ENCODE measurements at places on chromosomes 6 and 20.
A peak's percentile ranks its signal among the peaks of the same experiment; 100 is the strongest.

DNA sequence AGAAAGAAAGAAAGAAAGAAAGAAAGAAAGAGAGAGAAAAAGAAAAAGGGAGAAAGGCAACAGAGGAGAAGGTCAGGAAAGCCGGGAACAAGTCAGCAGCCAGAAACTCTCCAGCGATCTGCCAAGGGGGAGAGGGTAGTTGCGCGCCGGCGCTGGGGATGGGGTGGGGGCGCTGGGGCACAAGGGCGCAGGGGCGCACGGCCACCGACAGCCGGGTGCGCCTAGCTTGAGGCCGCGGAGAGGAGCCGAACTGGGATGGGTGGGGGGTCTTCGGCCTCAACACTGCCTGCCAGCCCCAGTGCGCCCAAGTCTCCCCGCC, 533 bp upstream of the RSPO3 start:
- DNase-seq, result no peak

GRCh38 chr6:35573495-35574110, 60.9 kb upstream of the TULP1 start:
- no peak for DNase-seq

DNA sequence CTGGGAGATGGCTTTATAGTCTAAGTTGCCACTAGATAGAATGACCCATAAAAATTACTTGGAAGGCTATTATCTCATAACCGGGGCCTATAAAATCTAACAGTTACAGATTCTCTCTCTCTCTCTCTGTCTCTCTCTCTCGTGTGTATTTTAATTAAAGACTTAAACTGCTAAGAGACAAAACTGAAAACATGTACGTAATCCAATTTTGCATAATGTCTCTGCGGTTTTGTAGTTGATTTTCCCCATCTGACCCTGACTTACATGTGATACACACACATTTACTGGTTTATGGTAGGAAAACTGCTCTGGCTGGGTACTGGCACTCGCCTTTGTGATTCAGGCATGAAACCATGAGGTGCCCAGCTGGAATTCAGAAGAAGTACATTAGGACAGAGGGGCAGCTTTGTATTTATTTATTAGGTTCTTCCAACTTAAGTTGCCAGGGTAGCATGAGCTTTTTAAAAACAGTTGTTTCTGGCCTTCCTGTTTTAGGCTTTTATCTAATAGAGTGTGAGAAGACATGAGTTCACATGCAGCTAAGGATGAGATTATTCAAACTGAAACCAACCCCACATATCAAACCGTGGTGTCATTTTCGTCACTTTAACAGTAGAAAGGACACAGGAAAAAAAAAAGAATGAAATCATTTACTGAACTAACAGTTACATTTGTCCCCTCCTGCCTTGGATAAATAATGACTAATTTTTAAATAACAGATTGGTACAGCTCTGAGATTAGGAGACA, 182.5 kb downstream of the GMPR start:
- no peak for DNase-seq

GRCh38 chr20:32526541-32526940, 58.6 kb downstream of the NOL4L start:
- DNase-seq, result no peak

GRCh38 chr6:27133281-27134227, 113.9 kb upstream of the PRSS16 start:
- no peak for DNase-seq

GRCh38 chr20:23149623-23150279, 63.6 kb upstream of the CD93 start:
- DNase-seq, result no peak

- DNase-seq, result peak; percentile 20
Observed at GRCh38 chr6:145155873-145156782, 579.2 kb downstream of the EPM2A start.
